ENCODE measurements at places on chromosomes 2 and 18. TPM values are rescaled to one million over a fixed set of nuclear protein-coding genes. Genes with fewer than 3 reads are reported as not detected.

- no peak for DNase-seq
- H3K27me3 ChIP-seq = no peaks in the 10 kb centered on the region
- no peak overlapping the region for H3K27ac ChIP-seq
- H3K36me3 ChIP-seq = no peaks in the 10 kb centered on the region
- no peak overlapping the region for H3K4me3 ChIP-seq
Observed at GRCh38 chr2:24754985-24755705, 38.0 kb downstream of the PTRHD1 start.

GRCh38 chr2:190505696-190506095 is 28.8 kb downstream of the NEMP2 start:
- no peaks in the 10 kb centered on the region for H3K27me3 ChIP-seq
- no peak overlapping the region for H3K27ac ChIP-seq
- no peak overlapping the region for H3K4me3 ChIP-seq

REG3A gene
- total RNA-seq = not detected

SERPINB7 gene
- total RNA-seq = not detected

GKN1 gene
- total RNA-seq = not detected
